Activated naive CD8-positive, alpha-beta T cell treated with anti-CD3 and anti-CD28 coated beads, Interleukin-2, amount 10 ng/mL, durations not matched to agents 7 days and 5 days (primary cell): ENCODE measurements at places on chromosomes 5 and 9. TPM values are rescaled to one million over a fixed set of nuclear protein-coding genes. Genes with fewer than 3 reads are reported as not detected.

The SLC45A2 gene
- not detected for total RNA-seq

GRCh38 chr9:135596211-135596610, 34.7 kb downstream of the PAEP start:
- DNase-seq, result no peak

DNA sequence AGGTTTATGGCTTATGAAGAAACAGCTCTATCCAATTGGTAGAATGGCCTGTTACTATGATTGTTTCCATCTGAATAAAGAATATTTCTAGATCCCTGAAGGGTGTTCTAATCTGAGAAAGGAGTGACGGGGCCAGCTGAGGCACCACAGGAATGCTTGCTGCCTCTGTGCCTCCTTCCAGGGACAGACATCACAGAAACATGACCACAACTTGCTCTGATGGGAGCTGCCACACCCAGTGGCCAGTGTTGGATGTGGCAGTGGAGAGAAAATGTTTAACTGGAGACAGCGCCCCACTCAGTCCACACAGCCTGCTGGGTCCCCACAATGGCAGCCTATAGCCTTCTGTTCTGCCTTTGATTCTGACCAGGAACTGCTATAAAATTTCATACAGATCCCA, 38.6 kb upstream of the TESK1 start:
- no peak for DNase-seq

The CEP72 gene
- total RNA-seq, result 33.8 TPM

The MPDZ gene
- total RNA-seq, result not detected
